ENCODE measurements at places on chromosomes 13 and 19.

DNA sequence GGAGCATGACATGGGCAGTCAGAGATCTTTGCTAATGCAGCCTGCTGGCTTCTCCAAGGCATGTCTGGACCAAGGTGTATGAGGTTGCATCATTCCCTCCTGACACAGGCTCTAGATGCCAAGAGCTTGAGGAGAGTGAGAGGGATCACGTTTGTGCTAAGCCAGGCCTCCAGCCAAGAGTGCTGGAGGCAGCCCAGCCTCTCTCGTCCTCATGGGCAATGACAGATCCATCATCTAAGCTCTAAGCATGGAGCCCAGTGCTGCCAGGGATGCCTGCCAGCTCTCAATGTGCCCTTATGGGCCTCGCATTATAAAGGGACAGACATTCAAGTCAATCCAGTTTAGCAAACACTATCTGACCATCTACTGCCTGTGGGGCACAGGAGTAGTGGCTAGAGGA is 136.3 kb upstream of the VSTM2B start:
- no peak for DNase-seq

DNA sequence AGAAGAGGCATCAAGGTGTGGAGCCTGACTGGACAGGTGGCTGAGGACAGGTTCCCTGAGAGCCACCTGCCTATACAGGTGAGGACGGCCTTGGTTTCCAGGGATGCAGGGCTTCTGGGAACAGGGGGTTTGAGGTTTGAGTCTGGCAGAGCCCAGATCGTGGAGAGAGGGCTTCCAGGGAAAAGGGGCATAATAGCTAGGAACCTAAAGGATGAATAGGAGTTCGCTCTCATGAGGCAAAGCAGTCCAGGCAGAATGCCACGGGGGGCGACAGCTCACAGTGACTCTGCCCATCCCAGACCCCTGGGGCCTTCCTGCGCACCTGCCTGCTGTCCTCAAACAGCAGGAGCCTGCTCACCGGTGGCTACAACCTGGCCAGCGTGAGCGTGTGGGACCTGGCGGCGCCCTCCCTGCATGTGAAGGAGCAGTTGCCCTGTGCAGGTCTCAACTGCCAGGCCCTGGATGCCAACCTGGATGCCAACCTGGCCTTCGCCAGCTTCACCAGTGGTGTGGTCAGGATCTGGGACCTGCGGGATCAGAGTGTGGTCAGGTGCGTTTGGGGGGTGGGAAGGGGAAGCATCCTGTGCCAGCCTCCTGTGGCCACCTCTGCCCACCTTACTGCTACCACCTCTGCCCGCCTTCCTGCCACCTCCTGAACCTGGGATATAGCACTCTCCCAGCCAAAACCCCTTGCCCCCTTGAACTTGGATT is 12.0 kb downstream of the TLE6 start:
- DNase-seq: no peak

GRCh38 chr19:2266183-2266993 is 10.2 kb upstream of the JSRP1 start:
- DNase-seq: no peak

GRCh38 chr19:41577144-41577830 is 1.3 kb downstream of the CEACAM21 start:
- no peak for DNase-seq

DNA sequence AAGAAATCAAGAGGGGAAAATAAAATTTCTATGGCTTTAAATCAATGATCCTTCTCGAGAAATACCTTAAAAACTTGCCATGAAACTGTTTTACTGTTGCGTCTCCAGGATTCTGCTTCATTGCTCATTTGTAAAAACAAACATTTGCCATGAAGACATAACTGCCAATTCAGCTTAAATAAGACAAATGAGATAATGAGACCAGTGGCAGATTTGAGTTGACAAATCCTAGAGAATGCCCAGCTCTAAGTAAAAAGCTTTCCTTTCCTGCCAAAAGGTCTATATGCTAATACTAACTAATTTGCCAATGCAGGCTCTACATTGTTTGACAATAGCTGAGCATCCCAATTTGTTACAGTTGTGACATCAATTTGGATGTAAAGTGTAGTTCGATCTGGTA is 400.5 kb upstream of the PCDH9 start:
- no peak for DNase-seq

DNA sequence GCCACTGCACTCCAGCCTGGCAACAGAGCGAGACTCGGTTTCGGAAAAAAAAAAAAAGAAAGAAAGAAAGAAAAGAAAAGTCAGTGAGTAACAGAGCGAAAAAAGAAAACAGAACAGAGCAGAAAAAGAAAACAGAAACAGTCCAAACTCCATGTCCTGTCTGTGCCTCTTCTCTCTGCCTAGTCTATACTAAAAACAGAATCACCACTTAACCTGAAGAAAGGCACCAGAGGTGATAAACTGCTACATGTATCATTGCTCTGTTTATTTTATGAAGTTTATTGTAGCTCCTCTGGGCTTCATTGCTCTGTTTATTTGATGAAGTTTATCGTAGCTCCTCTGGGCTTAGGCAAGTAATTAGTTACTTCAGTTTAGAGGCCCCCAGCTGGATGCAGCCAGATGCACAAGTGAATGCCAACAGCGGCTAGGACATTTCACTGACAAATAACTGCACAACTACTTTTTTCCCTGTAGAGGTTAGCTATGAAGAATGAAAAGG is 39.2 kb downstream of the TBC1D4 start:
- no peak for DNase-seq

- no peak for DNase-seq
Observed at GRCh38 chr13:40564342-40565001, 102.0 kb downstream of the FOXO1 start.

DNA sequence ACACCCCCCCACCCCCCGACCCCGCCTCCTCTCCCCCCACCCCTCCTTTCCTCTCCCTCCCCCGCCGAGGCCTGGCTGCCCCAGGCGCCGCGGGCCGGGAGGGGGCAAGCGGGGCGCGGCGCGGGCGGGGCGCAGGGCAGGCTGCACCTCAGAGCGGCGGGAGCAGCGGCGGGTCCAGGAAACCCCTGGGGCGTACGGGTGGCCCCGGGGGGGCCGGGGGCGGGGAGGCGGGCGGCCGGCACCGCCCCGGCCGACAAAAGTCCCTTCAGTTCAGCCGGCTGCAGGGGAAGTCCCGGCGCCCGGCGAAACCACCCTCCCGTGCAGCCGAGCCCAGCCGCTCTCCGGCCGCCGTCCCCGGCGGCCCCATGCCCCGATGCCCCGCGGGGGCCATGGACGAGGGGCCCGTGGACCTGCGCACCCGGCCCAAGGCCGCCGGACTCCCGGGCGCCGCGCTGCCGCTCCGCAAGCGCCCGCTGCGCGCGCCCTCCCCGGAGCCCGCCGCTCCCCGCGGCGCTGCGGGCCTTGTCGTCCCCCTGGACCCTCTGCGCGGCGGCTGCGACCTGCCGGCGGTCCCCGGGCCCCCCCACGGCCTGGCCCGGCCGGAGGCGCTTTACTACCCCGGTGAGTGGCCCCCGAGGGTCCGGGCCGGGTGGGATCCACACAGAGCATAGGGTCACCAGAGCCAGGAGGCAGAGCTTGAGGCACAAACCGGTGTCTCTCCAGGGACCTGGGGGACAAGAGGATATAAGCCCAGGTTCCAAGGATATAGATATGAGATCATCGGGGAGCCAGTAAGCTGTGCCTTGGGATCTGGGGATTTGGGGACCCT is at the start of gene BCL3:
Gene BCL3 (plus strand): TSS at position 283 of the 829 bp plus-strand sequence. CDS start 83 bp downstream, at position 366.
- DNase-seq: no peak

- DNase-seq: no peak
Observed at GRCh38 chr13:50990065-50990817, 80.7 kb downstream of the RNASEH2B start.

DNA sequence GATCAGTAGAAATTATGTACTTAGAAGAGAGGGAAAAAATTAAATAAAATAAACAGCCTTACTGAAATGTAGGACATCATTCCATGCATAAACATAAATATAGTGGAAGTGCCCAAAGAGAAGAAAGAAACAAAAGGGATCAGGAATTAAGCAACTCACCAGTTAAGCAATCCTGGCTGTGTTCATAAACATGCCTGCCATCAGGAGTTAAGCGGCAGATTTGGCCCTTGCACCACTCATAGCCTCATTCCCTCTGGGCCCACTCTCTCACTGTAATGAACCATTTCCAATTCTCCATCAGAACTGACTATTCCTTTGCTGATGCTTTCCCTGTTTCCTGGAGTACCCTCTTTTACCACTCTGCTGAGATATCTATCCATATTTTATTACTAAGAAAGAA is 281.4 kb downstream of the LHFPL6 start:
- no peak for DNase-seq

GRCh38 chr19:7470540-7471305 is 18.1 kb downstream of the PEX11G start:
- DNase-seq: no peak

- DNase-seq: no peak
Observed at GRCh38 chr13:40087091-40088002, 431.9 kb downstream of the COG6 start.

DNA sequence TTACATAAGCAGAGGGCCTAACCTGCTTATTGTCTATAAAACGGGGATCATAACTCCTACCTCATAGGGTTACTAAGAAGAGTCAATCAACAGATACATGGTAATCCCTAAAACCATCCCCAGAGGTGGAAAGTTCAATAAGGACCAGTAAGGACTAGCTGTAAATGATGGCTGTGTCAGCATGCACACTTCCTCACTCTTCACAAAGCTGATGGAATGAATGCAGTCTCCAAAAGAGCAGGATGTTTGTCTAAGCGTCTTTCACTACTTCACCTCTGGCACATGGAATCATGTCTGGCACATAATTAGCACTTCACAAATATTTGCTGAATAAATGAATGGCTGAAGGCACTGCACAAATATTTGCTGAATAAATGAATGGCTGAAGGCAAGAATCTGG is 134.2 kb downstream of the MIPEP start:
- DNase-seq: no peak

DNA sequence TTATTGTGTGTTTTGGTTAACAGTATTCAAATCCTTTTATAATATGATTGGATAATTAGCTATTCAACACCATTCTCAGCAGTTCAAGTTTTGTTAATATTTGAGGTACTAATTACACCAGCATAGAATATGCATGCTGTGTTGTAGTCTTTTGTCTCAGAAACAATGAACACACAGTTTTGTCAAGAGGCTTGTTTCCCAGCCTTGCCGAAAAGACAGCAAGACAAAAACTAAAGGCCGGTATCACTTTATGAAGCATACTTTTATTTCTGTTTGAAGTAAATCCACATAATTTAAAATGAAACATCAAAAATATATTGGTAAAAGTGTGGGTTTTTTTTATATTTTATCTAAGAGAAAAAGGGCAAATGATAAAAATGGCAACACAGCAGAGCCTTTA is 7.5 kb downstream of the GPR180 start:
- no peak for DNase-seq

DNA sequence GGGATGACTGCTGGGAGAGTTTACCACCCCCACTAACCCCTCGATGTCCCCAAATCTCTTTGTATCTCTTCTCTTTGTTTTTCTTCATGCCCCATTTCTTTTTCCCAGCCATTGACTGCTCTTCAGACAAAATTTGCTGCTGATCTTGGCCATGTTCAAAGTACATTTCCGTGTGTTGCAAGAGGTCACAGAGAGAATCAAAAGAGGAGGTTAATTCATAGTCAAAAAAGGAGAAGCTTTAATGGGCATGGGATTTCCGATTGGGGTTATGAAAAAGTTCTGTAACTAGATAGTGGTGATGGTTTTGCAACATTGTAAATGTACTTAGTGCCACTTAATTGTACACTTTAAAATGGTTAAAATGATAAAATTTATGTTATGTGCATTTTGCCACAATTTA is 121.1 kb downstream of the FLT1 start:
- no peak for DNase-seq

DNA sequence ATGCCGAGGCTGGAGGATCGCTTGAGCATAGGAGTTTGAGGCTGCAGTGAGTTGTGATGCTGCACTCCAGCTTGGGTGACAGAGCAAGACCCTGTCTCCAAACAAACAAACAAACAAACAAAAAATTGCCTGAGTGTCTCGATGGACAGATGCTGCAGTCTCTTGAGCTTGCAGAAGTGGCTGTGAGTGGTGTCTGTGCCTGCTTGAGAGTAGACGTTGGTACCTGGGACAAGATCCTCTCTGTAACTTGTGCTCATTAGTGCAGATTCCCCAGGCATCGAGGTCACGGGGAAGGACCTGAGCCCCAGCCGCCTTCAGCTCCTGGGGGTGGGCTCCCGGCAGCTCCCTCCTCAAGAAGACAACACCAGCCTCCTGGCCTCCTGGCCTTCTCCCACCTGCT is 8.6 kb upstream of the C5AR2 start:
- DNase-seq: no peak

GRCh38 chr13:28707629-28708427 is 10.9 kb downstream of the SLC46A3 start:
- DNase-seq: no peak

GRCh38 chr13:31756346-31756745 is 17.0 kb downstream of the RXFP2 start:
- DNase-seq: no peak

GRCh38 chr19:7874076-7874896 is at the start of gene PRR36:
Gene PRR36, minus strand, starts transcription at chr19:7874390. Its CDS starts 701 bp downstream, at chr19:7873689.
- DNase-seq: no peak

DNA sequence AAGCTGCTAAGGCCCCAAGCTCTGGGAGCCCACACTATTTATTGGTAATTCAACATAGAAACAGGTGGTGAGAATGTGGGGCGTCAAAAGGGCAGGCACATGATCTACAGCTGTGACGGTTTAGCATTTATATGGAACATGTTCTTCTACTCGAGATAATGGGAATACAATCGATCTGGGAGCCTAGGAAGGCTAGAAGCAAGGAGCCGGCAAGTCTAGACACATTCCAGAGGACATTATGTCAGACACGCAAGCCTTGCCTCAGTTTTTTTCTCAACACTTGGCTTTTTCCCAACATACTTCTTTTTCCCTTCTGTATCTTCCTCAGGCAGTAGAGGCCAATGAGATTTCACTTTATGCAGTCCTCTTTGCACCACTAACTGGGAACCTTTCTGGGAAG is 315.7 kb upstream of the SLITRK5 start:
- DNase-seq: no peak

- no peak for DNase-seq
Observed at GRCh38 chr13:95752677-95753076, 75.7 kb downstream of the DNAJC3 start.

DNA sequence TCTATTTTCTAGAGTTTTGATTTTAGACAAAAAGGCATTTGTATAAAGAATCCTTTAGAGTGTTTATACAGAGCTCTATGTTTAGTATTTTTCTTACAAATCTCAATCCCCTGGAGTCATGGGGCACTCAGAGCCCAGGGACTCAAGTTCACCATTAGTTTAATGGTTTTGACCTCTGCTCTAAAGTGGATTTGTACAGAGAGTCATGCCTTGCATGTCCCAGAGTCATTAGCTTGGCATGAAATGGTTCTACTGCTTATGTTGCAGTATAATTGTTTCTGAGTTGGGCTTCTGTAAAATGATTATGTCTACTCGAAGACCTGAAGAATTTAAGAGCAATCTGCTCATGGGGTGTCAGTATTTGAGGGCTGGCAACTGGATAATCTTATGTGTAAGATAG is 406.2 kb downstream of the DLEU7 start:
- no peak for DNase-seq
